ENCODE measurements at places on chromosomes 5 and 9. TPM values are rescaled to one million over a fixed set of nuclear protein-coding genes. Genes with fewer than 3 reads are reported as not detected.
A peak's percentile ranks its signal among the peaks of the same experiment; 100 is the strongest.

- DNase-seq, result no peak
Measured at GRCh38 chr9:133004999-133005760, 25.6 kb upstream of the GTF3C5 start.

GRCh38 chr9:133777871-133778270 is 39.7 kb upstream of the SARDH start:
- no peak for DNase-seq

DNA sequence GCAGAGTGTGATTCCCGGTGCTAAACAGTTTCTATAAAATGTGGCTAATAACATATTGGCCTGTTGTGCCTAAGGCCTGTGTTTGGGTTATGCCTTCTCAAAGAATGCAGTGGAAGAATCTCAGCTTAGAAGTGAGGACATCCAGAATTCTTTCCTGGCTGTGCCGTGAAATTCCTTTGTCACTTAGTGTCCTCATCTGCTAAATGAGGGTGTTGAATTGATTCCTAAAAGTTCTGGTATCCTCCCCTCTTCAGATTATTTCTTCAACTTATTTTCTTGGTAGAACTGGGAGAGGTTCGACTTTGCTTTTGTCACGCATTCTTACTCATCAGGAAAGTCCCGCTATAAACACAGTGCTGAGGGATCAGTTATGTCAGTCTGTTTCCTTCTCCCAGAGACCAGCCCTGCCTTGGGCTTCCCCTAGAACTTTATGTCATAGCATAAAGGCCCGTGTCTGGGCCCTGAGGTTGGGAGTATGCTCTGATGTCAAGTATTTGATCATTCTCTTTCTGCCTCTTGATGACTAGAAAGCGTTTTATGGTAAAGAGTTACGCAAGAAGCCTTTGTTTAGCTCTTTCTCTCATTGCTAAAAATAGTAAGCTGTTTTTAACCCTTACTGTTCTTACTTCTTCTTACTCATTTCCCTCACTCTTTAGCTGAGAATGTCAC is 29.5 kb downstream of the MTAP start:
- no peak for DNase-seq

GRCh38 chr9:79107911-79108676 is 463.7 kb upstream of the TLE4 start:
- no peak for DNase-seq

DNA sequence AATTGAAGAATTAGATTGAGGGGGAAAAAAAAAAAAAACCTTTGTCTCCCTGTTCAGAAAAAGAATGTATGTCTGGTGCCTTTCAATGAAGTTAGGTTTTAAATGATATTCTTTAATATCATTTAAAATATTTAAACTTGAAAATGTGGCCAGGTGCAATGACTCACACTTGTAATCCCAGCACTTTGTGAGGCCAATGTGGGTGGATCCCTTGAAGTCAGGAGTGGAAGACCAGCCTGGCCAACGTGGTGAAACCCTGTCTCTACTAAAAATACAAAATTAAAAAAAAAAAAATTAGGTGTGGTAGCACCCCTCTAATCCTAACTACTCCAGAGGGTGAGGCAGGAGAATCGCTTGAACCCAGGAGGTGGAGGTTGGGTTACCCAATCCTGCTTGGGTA is 111.1 kb upstream of the RASA1 start:
- no peak for DNase-seq

DNA sequence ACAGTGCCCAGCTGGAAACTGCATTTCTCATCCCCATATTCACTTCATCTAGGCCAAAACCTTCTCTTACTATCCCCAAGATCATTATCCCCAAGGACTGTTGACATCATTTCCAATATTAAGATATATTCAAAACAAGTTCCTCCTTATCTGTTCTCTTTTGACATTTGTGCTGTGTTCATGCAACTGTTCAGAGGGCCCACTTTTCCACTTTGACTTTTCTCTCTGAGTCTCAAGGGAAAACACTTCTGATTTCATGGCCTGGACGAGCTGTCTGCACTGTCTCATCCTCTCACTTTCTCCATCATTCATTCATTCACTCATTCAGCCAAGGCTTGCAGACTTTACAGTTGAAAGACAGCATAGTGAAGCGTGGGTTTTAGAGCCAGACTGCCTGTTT is 173.7 kb upstream of the DAPK1 start:
- DNase-seq, result no peak

- no peak for DNase-seq
Measured at GRCh38 chr5:117201001-117201400, 626.4 kb upstream of the SEMA6A start.

DNA sequence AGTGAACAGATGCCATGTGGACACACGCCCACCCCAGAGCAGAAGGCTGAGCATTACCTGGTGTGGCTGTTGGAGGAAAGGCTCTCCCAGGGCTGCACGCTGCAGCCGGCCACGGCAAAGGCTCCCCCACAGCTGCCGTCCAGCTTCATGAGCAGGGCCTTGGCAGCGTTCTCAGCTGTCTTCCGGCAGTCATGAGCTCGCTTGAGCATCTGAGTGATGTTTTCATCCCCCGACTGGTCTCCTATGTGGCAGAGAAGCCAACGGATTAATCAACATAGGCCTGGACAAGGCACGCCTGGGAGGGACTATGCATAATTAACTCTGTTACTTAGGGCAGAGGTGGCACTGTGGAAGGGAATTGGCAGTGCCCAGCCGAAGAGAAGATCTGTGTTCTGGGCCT is 87.3 kb downstream of the DCP2 start:
- DNase-seq, result no peak

- DNase-seq, result no peak
Measured at GRCh38 chr5:76367623-76368371, 35.3 kb upstream of the IQGAP2 start.

DNA sequence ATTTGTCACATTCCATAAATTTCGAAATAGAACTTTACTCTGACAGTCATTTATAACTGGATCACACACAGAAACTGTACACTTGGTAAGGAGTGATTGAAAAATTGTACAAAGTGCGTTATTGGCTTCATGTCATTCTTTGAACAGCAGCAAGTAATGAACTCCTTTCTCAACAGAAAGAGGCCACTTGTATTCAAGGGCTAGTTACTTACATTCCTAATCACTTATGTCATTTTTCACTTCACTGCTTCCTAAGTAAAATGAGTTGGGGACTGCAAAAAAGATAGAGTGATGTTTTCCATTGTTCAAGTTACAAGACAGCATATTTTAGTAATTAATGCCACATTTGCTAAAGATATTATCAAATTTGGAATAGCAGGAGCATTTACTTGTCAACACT is 893.2 kb downstream of the DTWD2 start:
- no peak for DNase-seq

GRCh38 chr5:65209341-65209740 is 272.4 kb downstream of the ADAMTS6 start:
- DNase-seq, result no peak

DNA sequence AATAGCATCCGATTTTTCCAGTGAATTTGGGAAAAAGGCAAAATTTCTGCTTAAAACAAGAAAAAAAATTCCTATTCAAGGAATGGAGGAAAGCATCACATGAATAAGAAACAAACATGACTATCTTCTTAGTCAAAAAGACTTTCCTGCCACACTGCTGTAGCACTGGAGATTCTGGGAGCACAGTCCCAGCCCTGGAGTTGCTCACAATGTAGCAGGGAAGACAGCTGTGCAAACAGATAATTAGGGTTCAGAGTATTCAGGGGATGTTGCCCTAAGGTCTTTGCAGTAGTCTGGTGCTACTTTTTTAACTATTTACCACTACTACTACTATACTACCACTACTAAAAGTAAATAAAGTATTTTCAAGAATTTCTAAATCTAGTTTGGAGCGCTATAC is 86.5 kb downstream of the BNC2 start:
- no peak for DNase-seq

- DNase-seq, result no peak
Measured at GRCh38 chr5:82918311-82919031, 158.7 kb downstream of the TMEM167A start.

DNA sequence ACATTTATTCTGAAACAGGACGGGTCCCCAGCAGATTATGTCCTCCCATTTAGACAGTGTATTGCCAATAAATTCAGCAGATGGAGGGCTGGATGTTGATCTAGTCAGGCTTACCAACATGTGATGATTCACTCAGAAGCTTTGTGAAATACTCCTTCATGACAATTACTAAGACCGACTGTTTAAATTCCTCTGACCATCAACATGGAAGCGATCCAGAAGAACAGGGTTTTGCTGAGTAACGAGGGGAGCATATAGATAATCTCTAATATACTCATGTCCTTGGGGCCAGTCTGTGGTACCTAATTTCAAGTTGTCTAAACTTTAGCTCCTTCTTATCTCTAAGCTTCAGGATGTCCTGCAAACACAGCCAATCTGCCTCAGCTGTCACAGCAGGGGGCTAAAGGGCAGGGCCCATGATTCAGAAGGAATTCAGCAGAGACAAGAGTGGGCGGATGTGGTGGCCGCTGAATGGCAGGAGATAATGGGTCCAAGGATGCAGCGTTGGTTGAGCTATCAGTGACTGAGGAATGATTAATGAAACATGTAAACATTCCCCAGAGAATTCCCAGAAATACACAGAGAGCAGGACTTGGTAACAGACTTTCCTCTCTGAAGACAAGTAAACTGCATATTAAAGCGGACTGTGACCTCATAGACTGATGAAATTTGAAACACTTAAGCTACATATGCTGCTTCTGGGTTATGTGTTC is 109.4 kb downstream of the ANKRD55 start:
- DNase-seq, result peak; percentile 44

- DNase-seq, result no peak
Measured at GRCh38 chr5:74386571-74387334, 253.8 kb downstream of the ENC1 start.

GRCh38 chr9:134568116-134568515 is 73.5 kb upstream of the COL5A1 start:
- DNase-seq, result no peak

DNA sequence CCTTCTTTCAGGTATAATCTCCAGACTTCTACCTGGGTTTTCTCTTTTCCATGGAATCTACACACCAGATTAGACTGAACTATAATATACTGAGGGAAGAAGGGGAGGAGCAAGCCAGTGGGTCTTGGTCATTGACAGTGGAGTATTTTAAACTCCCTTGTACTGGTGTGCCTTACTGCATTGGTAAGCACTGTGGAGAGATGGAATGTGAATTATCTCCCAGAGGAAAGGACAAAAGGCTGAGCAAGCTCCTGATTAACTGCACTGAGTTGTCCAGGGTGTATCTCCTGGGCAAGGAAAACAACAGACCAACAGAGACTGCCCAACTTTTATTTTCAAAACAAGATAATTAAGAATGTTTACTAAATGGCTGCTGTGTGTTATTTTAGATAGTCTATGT is 29.8 kb upstream of the SLCO6A1 start:
- no peak for DNase-seq

- peak; percentile 58 for DNase-seq
Measured at GRCh38 chr5:33241802-33242201, 199.0 kb upstream of the TARS1 start.

DNA sequence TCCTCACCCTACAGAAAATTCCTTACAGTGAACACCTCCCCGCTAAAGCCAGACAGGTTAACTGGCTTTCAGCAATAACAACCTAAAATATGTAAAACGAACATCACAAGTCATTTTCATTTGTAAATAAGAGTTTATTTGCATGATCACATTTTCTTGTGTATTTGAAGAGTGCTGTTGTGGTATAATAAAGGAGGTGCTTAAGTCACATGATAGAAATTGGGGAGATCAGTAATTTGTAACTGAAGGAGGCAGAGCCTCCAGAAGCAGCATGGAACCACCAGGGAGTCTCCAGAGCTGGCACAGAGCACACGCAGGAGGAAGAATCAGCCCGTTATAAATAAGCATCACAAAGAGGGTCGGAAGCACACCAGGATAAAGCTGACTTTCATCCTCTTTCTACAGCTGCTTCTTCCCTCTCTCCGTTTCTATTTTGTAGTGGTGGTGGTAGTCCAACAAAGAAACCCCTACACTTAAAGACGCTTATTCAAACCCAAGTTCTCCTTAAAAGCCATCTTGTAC is 210.6 kb downstream of the MAPKAP1 start:
- no peak for DNase-seq

DNA sequence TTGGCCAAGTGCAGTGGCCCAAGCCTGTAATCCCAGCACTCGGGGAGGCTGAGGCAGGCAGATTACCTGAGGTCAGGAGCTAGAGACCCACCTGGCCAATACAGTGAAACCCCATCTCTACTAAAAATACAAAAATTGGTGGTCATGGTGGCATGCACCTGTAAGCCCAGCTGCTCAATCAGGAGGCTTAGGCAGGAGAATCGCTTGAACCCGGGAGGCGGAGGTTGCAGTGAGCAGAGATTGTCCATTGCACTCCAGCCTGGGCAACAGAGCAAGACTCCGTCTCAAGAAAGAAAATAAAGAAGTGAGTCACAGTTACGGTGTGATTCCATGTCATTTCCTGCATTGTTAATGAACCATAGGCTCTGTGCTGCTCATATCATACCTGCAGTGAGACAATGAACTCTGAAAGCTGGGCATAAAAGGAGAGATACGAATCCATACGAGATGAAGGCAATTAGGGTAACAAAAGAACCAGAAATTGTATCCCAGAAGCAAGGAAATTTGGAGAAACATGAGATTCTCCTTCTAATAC is 44.6 kb downstream of the TIMD4 start:
- DNase-seq, result no peak

DNA sequence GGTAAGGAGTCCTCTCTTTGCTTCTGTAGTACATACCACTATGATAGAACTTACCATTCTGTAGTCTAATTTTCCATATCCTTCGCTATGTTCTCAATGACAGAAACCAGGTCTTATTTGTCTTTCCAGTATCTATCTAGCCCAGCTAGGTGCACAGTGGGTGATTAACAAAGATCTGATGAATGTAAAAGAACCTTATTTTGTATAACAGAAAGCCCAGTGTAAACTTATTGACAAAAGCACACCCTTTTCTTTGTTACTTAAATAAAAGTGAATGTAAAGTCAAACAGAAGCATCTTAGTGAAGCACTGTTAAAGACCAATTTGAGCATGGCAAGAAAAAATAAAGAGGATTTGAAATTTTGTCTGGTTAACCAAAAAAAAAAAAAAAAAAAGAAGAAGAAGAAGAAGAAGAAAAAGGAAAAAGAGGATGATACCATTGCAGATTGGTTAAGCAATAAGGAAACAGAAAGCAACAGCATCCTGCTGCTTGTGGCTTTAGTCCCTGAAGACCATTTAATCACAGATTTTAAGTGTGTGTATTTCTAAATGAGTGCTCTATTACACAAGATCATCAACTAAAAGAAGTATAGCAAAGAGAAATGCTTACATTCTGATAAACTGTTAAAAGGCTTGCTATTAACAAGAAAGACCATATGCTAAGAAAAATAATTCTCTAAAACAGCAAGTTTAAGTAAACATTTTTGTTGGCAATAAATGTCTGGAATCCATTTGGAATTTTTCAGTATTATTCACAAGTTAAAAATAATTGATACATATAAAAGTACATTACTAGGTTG is 21.2 kb downstream of the MEGF9 start:
- no peak for DNase-seq

FXN gene
- 30.6 TPM for total RNA-seq

GLIPR2 gene
- total RNA-seq, result 42.4 TPM

BNIP1 gene
- 9.9 TPM for total RNA-seq

STPG3 gene
- not detected for total RNA-seq

SLC6A19 gene
- total RNA-seq, result not detected

ROPN1L gene
- total RNA-seq, result not detected

ANKRD20A1 gene
- not detected for total RNA-seq

HTR4 gene
- total RNA-seq, result 1.5 TPM

NPR2 gene
- total RNA-seq, result 26.7 TPM

CARD9 gene
- 5.0 TPM for total RNA-seq

TAF11L13 gene
- not detected for total RNA-seq

DIRAS2 gene
- 1.8 TPM for total RNA-seq

MYMK gene
- not detected for total RNA-seq

PRUNE2 gene
- total RNA-seq, result 11.4 TPM

APC gene
- 78.8 TPM for total RNA-seq

CTXN3 gene
- total RNA-seq, result not detected

TDRD7 gene
- 9.4 TPM for total RNA-seq

All from adrenal gland (tissue), 19 donors.